T-helper 17 cell (primary cell): ENCODE measurements at places on chromosomes 16 and 17. TPM values are rescaled to one million over a fixed set of nuclear protein-coding genes. Genes with fewer than 3 reads are reported as not detected.

- no peak for DNase-seq
Observed at GRCh38 chr16:57630931-57631845, 2.8 kb downstream of the ADGRG1 start.

GRCh38 chr16:52629296-52629695 lies 82.4 kb upstream of the TOX3 start:
- DNase-seq: no peak

Gene FOXF1
- not detected for total RNA-seq

- DNase-seq: peak; percentile 45
Observed at GRCh38 chr17:28950017-28950751, 1.1 kb downstream of the PHF12 start.

Gene ACSM2A
- total RNA-seq: not detected

Gene SEPTIN12
- total RNA-seq: not detected

DNA sequence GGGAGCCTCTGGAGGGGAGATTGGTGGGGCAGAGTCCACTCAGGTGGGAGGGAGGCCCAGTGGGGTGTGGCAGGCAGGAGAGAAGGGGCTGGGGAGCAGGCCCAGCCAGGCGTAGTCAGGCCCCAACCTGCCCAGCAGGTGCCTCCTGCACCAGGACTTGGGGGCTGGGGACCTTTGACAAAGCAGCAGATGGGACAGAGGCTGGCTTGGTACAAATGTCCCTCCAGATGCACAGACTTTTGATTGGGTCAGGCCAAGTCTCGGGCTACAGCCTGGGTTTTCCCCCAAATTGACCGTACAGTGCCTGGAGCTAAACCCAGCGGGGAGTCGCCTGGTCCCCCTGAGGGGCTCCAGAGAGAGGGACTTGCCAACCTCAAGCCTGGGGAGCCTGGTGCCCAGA lies 411 bp downstream of the GGT6 start:
- DNase-seq: no peak

- DNase-seq: no peak
Observed at GRCh38 chr17:9383826-9384225, 191.8 kb downstream of the STX8 start.

DNA sequence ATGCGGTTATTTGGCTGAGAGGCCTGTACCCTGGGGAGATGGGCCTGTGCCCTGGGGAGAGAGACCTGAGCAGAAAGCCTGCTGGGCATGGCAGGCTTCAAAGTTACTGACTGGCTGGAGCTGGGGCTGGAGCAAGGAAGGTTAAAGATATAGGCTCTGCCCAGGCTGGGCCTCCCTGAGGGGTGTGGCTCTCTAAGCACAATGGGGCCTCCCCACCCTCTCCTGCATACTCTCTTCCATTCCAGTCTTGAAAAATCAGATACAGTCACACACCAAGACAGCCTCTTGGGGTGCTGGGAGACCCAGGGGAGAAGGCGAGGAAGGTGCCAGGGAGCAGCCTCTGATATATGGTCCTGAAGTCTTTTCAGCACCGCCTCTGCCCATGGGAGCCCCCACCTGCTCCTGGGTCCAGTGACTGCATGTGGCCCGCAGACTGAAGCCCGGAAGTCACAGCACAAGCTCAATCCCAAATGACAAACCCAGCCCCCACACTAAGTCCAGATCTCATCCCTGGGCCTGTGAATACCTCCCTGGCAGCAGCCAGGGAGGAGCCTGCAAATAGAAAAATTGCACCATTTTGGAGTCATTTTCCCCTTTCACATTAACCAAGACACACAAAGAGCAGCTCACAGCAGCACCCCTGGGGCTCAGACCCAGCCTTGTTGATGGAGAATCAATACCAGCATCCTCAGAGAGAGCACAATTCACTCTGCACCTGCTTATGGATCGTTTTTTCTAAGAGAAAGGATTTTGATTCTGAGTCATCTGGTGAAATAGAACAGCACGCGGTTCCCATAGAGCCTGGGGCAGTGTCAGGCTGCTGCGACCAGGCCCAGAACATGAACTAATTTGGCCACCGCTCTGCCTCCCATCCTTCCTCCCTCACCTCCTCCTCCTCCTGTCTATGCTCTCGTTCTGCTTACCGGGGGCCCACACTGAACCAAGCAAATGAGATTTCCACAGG lies 25.6 kb upstream of the CACNG1 start:
- no peak for DNase-seq

DNA sequence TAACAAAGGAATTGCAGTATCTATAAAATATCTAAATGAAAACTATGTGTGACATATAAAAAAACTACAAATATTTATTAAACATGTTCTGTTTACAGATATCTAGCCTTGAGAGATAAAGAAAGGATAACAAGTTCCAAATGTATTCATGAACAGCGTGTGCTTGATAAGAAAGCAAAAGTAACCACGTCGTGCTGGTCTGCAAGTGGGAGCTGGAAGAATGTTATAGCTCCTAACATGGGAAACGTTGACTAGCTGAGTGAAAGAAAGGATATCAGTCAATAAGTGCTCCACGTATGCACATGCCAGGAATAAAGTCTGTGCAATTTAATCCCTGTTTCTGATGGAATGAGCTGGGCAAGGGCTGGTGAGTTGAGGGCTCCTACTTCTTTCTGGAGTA lies 71.2 kb upstream of the CDYL2 start:
- DNase-seq: no peak

DNA sequence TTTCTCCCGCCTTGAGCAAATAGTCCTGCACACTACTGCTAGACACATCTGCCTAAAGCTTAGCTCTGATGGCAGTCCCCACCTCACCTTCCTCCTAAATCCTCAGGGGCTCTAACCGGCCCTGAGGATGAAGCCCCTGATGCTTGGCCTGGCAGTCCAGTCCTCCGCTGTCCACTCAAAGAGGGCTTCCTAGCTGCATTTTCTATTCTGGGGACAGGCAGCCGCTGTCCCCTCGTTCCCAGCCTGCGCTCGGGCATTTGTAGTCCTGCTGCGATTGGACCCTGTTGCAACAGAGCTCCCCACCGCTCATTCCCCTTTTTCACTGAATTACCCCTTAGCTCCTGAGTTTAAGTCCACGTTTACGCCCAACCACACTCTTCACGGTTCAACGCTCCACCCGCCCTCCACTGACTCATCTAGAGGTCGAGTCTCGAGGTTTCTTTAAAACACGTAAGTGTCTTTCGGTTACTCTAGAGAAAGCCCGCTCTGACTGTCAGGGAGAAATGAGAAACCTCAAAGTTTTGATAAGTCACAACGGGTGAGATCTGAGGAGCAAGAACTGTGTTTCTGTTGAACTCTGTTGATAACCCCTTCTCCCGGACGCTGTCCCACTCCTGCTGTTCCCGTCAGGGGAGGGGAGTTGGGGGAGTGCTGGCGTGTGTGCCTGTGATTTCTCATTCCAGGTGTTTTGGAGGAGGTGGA lies 4.5 kb downstream of the CCR7 start:
- no peak for DNase-seq

- peak; percentile 37 for DNase-seq
Observed at GRCh38 chr16:27426423-27427408, 24.7 kb downstream of the IL21R start.

Gene NOG
- total RNA-seq: 0.23 TPM

DNA sequence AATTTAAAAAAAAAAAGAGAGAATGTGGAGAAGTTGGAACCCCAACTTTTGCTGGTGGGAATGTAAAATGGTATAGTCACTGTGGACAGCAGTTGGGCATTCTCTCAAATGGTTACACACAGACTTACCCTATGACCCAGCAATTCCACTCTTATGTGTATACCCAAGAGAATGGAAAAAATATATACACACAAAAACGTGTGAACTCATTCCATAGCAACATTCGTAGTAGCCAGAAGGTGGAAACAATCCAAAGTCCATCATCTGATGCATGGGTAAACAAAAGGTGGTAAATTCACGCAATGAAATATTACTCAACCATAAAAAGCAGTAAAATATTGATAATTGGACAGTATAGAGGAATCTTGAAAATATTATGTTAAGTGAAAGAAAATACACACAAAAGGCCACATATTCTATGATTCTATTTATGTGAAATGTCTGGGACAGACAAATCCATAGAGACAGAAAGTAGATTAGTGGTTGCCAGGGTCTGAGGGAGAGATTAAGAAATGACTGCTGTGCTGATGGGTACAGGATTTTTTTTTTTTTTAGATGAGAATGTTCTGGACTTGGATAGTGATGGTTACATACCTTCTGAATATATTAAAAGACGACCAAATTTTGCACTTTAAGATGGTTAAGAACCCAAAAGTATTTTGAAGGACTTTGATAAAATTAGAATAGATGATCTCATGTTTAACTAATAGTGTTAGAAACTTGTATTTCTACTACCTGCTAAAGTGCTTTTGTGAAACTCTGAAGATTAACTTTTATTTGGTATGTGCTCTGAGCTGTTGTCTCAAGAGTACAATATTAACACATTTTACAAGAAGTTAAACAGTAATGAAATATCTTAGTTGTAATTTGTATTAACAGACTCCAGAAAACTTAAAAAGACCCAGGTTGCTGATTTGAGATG lies 60.9 kb downstream of the MRTFB start:
- no peak for DNase-seq

GRCh38 chr17:74733365-74734122 lies 3.5 kb upstream of the RAB37 start:
- DNase-seq: no peak

Gene SPEM1
- total RNA-seq: not detected

DNA sequence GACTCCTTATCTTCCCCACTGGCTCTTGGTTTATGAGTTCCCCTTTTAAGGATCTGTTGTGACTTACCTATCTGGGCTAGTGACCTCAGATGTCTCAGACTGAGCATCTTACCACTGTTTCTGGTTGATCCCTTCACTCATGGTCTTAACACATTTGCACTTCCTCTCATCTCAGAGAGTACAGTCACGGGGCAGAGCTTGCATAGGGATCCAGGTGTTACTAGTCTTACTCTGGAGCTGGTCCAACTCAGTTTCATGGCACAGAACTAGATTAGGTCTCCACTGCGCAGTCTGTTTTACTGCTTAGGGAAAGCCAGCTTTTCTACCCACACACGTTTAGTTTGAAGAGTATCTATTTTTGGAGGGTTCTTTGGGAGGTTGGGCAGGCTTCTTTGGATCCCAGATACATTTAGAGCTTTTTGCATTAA lies 10.2 kb downstream of the GABARAPL2 start:
- no peak for DNase-seq

Gene MGAT5B
- total RNA-seq: 1.4 TPM

- peak; percentile 21 for DNase-seq
Observed at GRCh38 chr17:17682293-17682736, 1.1 kb downstream of the RAI1 start.

GRCh38 chr17:81648013-81648706 lies 8.2 kb downstream of the PDE6G start:
- no peak for DNase-seq

Gene CTRB1
- not detected for total RNA-seq

GRCh38 chr17:77327566-77328464 lies 187.0 kb downstream of the SEC14L1 start:
- no peak for DNase-seq

DNA sequence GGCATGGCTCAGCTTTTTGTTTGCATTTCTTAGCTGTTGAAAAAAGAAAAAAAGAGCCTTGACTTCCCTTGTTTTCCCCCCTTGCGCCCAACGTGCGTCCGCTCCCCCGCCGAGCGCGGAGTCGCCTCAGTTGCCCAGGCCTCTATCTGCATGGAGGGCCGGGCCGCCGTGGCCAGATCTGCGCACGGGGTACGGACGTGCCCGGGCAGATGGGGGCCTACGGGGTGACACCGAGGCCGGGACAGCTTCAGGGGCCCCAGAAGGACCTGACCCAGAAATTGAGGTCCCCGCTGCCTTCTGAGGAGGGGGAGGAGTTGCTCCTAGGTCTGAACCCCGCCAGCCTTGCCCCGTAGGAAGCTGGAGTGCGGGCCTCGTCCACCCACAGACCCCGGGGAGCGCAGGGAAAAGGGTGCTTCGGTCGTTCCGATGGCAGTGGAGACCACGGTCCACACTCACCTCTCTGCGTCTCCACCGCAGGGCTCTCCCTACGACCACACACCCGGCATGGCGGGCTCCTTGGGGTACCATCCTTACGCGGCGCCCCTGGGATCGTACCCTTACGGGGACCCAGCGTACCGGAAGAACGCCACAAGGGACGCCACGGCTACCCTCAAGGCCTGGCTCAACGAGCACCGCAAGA lies 1.5 kb downstream of the IRX5 start:
- DNase-seq: no peak

GRCh38 chr17:16406742-16407674 lies 8.4 kb upstream of the TRPV2 start:
- DNase-seq: no peak

Gene KRTAP1-5
- total RNA-seq: not detected

- no peak for DNase-seq
Observed at GRCh38 chr17:68381076-68381900, 76.0 kb downstream of the WIPI1 start.

DNA sequence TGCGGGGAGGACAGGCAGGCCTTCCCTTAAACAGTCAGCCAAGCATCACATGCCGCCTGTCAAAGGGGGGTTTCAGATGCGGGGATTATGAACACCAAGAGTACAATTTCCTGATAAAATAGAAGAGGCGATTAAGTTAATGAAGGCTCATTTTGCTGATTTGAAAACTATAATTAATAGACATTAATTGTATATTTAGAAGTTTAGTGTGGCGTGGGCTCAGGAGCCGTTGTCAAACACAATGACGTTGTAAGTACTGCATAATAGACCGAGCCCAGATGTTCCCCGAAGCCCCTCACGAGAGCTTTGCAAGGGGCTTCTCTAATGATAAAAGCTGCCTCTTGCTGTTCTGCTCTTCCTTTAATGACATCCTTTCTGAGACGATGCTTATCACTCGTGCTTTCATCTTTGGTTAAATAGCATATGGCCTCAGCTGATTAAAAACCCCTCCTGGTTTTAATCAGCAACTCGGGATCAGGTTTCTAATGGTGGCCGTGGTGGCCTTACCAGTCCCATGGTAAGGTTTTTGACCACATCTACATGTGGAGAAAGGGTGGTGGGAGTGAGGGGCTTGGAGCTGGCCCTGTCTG lies 28.2 kb downstream of the SNX20 start:
- DNase-seq: no peak

DNA sequence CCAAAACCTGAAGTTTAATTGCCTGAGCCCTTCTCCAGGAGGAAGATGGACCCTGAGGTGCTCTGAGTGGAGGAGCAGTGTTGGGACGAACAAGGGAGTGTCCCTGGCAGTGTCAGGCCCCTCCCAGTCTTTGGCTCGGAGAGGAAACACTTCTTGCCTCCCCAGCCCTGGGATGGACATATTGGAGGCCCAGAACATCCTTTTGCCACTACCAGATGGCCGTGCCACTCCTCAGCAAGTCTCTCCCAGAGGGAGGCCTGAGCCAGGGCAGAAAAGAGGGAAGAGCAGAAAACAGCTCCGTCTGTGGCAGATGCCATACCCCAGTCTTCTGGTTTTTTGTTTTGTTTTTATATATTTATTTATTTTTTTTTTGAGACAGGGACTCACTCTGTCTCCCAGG lies 91.5 kb upstream of the CRHR1 start:
- DNase-seq: no peak

DNA sequence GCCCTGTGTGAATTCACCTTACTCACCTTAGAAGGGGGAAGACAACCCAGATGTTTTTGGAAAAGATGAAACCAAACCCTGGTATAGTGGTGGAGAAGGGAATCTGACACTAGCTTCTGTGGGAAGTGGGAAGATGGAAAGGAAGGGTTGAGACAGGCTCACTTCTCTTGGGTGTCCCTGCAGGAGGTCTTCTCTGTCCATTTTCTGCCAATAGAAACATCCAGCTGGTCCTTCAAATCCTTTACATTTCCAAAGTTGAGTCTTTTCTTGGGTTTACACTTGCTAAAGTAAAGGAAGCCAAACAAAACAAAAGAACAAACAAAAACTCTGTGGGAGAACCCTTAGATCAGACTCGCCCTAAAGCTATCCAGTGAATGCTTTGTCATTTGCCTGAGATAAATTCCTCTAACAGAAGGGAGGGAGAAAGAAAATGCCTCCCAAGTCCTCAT lies 10.2 kb downstream of the HOXB1 start:
- DNase-seq: no peak
